ENCODE measurements at places on chromosomes 2 and 18.

GRCh38 chr2:224716201-224716600 lies at the start of gene CCDC195:
TSS of gene CCDC195 (minus strand) at chr2:224716365. CDS start at chr2:224716365, 0 bp downstream.
- no peak for DNase-seq

- peak; percentile 80 for DNase-seq
Observed at GRCh38 chr2:199309973-199310372, 147.8 kb downstream of the SATB2 start.

DNA sequence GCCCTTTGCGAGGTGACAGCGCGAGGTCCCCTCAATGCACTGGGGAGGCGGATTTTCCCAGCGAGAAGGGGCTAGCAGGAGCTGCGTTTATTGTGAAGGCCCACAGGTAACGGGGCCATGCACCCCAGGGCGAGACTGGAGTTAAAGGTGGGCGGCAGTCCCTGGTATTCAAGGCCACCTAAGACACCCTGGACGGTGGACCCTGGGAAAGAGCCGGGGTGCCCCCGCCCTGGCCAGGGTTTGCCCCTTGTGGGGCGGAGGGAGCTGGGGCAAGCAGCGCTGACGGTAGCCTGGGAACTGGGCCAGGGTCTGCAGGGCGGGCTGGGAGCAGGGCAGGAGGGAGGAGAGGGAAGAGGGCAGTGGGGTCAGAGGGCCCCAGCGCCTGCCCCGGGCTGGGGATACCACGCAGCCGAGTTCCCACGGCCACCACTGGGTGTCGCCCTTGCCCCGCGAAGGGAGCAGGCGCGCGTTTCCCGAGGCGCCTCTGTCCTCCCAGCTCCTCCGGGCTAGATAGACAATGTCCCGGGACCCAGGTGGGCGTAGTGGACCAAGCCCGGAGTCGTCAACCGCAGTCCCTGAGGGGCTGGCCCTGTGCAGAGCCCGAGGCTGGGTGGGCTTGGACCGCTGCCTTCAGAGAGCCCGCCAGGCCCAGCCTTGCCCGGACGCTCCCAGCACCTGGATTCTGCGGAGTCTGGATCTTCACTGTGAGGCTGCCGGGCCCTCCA lies 80.2 kb downstream of the SMAD4 start:
- peak; percentile 75 for DNase-seq

- no peak for DNase-seq
Observed at GRCh38 chr2:143946436-143947391, 573.2 kb downstream of the ZEB2 start.
